Posterior cingulate gyrus (tissue), 11 donors: ENCODE measurements at places on chromosomes 2 and 18.

- DNase-seq: no peak
Measured at GRCh38 chr18:57131782-57132181, 15.1 kb upstream of the BOD1L2 start.

- no peak for DNase-seq
Measured at GRCh38 chr2:65057391-65058052, 1.3 kb downstream of the CEP68 start.

DNA sequence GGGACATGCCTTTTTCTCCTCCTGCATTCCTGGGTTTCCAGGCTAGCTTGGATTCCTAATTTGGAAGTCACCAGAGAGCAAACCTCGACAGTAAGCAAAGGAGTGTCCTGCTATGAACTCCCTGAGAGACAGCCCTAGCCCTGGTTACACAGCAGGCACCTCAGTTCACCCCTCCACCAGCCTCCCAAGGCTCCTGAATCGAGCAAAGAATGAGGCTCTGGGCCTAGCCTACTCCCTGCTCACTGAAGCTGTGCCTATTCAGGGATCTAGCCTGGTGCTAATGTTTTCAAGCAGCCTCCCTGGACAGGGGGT lies 66.7 kb upstream of the RMDN2 start:
- no peak for DNase-seq

DNA sequence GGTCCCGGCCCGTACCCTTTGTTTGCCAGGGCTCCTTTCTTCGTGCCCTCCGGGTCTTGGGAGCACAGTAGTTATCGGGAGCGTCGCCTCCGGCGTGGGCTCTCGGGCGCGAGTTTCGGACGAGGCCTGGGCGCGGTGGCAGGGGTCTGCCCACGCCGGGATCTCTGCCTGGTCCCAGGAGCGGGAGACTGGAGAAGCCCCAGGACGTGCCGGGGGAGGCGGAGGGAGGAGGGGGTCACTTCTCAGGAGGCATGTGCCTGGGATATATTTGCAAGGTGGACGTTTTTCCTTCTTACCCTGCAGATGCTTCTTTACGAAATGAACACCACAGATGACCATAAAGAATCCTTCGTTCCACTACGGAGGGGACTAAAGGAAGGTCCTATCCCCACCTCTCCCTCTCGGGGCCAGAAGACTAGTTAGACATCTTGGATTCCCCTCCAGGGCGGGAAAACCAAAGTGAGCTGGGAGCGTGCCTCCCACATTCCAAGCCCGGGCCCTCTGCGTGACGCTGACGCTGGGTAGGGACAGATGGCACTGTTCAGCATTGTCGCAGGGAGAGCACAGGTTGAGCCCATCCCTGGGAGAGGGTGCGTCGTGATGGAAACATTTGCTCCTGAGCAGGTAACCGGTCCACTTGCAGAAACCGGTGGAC lies 483 bp upstream of the FHL2 start:
- DNase-seq: peak; percentile 87

DNA sequence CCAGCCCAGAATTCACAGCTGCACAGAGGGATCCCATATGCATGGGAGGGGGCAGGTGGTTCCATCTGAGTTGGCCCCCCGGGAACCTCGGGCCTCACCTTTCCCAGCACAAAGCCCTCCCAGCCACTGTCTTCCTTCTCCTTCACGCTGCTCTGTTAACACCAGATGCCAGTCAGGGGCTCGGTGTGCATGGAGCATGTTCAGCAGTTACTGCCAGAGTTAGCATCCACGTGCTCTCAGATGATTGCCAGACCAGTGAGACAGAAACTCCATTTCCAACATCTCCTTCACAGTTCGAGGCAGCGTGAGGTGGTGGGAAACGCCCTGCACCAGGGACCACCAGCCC lies 101.0 kb downstream of the PTGR3 start:
- no peak for DNase-seq

GRCh38 chr2:192145496-192145895 lies 49.2 kb downstream of the TMEFF2 start:
- DNase-seq: no peak

GRCh38 chr2:119786295-119786694 lies 26.6 kb downstream of the PTPN4 start:
- no peak for DNase-seq

DNA sequence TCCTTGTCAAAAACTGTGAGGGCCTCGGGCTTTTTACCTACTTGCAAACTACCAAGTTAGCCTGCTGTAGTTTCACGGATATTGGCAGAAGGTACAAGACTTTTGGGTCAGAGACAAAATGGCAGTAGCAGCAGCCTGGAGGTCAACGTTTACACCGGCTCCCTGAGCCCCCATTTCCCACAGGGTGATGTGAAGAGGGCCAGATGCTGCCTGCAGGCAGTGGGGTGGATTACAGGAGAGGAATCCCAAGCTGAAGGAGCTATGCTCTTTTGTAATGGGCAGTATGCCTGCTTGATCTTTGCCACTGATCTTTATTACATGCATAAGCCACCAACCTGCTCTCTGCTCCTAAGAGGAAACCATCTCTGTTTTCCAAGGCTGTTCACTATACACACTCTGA lies 29.5 kb upstream of the SP5 start:
- DNase-seq: no peak

DNA sequence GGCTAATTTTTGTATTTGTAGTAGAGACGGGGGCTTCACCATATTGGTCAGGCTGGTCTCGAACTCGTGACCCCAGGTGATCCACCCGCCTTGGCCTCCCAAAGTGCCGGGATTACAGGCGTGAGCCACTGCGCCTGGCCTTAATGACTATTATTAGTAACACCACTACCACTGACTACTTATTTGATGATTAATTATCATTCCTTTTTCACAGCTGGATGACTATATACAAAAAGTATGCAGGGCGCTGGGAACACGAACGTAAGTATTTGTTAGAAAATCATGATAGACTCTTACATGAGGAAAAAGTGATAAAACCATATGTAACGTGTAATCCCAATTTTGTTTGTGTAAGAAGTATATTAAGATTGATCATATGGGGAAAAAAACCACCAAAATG lies 21.6 kb downstream of the DARS1 start:
- no peak for DNase-seq

- no peak for DNase-seq
Measured at GRCh38 chr2:235773188-235773928, 279.5 kb downstream of the AGAP1 start.

DNA sequence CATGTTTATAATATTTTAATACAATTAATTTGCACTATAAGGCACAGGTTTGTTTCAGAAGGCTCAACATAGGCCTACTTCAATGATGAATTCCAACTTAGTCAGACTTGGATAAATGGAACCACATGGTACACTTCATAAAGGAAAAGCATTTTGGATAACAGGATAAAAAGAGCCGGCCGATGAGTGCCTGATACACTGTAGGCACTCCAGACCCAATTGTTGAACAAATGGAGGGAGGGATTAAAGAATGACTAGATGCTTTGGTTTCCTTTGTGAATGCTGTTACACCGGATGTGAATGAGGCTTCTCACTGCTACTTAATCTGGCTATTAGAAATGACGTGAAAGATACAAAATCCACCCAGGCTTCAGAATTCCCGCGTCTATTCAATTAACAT lies 104.1 kb upstream of the KCTD1 start:
- no peak for DNase-seq

DNA sequence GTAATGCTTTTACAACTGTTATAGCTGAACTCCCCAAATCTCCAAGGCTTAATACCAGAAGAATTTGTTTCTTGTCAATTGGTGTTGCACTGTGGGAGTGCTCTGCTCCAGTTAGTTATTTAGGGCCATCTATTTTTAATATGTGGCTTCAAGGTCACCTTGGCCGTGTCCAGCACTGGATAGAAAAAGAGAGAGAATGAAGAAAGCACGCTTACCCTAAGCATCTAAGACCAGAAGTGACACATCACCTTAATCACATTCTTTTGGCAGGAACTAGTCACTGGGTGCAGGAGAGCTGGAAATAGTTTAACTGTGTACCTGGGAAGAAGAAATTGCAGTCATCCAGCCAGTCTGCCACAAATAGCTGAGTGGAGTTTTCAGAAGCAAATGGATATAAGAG lies 78.8 kb downstream of the VWC2L start:
- no peak for DNase-seq

- no peak for DNase-seq
Measured at GRCh38 chr2:66957198-66957597, 439.9 kb upstream of the ETAA1 start.

DNA sequence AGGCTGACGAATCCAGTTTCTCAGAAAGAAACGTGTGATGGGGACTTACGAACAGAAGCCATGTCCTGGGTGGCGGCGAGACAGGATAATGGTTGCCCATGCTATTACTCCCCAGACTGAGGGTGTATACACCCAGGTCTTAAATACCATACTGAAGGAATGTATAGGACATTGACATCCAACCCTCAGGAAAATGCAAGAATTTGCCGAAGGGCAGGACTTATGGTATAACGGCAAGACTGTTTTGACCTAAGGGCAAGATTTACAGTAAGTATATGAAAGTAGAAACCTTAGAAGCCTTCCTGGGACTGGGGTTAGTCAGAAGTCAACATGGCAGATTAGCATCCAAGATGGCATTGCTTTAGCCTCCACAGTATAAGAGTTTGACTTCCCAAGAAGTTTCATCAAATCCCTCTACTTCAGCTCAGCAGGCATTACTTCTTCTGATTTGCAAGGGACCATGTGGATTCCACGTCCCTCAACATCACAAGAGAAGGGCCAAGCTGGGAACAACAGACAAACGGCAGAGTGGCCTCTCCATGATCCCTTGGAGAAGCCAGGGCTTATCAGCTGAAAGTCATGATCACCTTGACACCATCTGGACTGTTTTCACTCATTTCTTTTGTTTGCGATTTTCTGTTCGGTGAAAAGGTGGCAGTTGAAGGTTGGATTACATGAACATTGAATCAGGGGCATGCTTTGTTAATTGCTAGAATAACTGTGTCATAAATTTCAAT lies 21.1 kb downstream of the ST3GAL5 start:
- DNase-seq: no peak

DNA sequence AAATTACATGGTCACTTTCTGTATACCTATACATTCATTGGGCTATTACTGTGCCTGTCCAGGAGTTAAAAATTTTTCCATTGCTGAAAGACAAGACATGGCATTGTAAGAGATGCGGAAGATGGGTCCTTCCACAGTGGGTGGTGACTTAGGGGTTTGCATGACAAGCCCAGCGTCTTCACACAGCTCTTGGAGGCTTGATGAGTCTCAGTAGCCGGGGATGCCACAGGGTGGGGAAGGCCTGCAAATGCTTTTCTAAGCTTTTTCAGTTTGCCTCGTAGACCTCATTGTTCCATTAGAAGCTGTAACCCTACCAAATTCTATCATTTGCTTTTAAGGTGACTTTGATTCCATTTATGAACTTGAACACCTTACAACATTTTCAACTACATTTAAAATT lies 18.1 kb upstream of the MAPRE3 start:
- DNase-seq: no peak

DNA sequence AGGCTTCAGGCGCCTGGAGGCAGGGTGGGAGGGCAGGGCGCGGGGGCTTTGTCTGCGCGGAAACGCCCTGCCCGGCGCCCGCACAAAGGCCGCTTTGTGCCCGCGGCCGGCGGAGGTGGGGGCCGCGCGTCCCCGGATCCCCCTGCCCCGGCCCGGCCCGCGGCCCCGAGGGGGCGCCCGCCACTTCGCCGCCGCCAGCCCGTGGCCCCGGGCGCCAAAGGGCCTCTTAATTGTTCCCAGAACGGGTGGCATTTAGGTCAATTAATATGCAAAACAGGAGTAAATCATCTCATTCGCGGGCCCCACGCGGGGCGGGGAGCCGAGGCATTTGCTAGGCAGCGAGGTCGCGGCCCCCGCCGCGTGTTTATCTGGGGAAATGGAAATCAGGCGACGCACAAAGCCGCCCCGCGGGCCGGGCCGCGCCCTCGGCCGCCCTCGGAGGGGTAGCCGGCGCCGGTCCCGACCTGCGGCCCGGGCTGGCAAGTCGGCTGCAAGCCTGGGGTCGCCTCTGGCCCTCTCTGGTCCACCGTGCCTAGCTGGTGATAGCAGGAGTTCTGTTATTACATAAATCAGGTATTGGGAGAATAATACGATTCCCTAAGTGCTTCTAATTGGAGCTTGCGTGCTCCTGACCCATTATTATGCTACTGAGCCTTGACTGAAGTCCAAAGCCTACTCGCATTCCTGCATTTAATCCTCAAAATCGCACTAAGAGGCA lies 148.2 kb upstream of the GLI2 start:
- no peak for DNase-seq

GRCh38 chr2:226439337-226439736 lies 360.3 kb downstream of the IRS1 start:
- no peak for DNase-seq

GRCh38 chr18:50709193-50709592 lies 110.6 kb downstream of the MRO start:
- no peak for DNase-seq

GRCh38 chr2:190726255-190726654 lies 77.4 kb downstream of the NAB1 start:
- DNase-seq: no peak

DNA sequence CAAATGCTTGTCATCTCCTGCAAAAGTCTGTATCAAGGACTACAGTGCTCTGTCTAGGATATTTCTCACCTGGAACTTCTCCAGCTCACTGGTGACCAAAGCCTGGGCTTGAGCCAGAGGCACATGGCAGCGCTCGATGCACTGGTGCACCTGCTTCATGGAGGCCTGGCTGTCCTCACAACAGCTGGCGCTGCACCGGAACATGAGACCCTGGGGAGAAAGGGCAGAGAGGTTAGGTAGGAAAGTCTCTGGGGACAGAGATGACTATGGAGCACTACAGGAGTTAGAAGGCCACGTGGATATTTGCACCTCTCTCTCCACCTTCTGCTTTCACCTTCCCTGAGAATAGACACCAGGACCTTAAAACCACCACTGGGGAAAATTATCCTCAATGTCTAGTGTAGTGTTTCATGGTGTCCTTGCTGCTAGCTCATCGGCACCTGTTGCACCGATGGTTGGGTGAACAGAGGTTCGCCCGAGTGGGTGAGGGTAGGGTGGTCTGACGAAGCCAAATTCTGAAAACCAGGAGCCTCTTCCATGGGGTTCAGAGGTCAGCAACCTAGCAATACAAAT lies 1.0 kb downstream of the FAM136A start:
- DNase-seq: no peak

- DNase-seq: peak; percentile 54
Measured at GRCh38 chr2:241103176-241103595, 1.1 kb upstream of the MTERF4 start.

DNA sequence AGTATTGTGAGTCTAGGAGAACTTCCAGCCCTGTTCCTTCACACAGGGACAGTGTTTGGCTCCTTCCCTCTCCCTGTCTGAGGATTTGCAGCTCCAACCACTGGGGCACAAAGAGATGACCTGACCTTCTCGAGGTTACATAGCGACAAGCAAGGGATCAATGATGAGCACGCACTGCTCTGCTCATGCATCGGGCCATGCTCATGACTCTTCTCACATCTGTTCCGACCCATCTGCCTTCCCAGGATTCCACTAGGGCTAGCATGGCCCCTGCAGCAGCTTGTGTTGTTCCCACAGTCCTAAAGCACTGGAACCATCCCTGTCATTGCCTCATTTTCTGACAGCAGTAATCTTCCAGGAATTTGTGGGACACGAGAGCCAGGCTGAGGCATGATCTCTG lies 78.8 kb upstream of the ARHGAP28 start:
- DNase-seq: no peak

- DNase-seq: no peak
Measured at GRCh38 chr18:48294899-48295585, 114.1 kb downstream of the ZBTB7C start.

- no peak for DNase-seq
Measured at GRCh38 chr2:176074919-176075425, 8.8 kb downstream of the EVX2 start.
